ENCODE measurements at places on chromosomes 13 and 19.

DNA sequence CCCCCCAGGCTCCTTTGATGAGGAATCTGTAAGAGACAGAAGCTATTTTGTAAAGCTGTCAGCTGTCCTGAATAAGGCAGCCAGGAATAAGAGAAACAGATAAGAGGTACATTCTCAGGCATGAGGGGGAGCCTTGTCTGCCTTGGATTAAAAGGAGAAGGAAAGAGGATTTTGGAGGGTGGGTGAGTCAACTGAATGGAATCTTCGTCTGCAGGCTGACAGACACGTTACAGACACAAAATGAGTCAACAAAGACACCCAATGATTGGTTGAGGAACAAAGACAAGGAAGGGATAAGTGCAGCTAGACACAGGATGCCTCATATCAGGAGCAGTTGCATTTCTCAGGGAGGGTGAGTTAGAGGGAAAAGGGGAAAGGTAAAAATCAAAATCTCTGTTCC lies 162.5 kb downstream of the OLFM4 start:
- DNase-seq = no peak

DNA sequence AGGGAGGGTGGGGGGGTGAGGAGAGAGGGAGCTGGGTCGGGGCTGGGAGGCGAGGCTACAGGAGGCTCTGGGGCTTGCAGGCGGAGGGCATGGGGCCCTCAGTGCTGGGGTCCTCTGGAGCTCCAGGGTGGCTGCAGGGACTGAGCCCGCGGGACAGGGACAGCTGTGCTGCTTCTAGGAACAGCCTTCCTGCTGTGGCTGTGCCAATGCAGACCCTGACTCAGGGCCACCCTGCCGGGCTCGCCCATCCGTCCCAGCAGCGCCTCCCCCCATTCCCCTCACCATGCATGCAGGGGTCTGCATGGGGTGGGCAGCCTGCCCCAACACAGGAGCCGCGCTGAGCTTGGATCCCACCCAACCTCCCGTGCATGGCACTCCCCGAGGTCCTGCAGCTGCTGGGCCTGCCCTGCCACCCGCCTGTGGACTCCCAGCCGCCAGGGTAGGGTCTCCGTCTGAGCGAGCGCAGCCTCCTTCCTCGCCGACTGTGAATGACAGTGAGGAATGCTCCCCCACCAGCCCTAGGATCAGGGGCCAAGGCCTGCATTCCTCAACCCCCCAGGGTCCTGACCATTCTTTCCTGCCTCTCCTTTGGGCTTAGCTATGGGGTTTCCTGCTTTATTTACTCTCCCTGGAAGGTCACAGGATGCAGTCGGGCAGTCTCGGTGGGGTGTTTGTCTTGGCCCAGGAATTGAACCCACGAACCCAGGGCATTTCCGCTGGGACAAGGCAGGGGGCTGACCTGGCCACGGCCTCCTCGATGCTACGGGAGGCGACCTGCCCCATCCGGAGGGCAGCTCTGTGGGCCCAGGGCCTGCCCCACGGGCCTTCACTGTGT lies 23.4 kb downstream of the CEBPG start:
- DNase-seq = no peak

DNA sequence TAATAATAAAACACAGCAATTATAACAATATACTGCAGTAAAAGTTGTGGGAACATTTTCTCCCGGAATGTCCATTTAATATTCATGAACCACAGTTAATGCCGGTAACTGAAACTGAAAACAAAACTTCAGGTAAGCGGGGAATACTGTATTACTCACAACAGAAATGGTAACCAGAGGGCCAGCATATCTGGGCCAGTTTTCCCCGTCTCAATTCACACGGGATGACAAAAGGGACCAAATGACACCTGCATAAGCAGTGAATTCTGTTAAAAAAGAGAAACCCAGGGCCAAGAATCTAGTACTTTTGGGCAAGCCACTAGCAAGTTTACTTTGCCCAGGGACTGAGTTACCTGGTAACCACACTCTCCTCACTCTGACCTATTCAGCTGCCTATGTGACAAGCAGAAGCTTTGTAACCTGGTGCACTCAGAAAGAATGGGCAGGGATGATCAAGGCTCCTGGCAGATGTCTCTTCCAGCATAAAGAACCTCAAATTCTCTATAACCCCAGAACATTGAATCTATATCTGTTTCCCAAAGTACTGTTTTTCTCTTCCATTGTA lies 1171.2 kb downstream of the DIAPH3 start:
- no peak for DNase-seq

DNA sequence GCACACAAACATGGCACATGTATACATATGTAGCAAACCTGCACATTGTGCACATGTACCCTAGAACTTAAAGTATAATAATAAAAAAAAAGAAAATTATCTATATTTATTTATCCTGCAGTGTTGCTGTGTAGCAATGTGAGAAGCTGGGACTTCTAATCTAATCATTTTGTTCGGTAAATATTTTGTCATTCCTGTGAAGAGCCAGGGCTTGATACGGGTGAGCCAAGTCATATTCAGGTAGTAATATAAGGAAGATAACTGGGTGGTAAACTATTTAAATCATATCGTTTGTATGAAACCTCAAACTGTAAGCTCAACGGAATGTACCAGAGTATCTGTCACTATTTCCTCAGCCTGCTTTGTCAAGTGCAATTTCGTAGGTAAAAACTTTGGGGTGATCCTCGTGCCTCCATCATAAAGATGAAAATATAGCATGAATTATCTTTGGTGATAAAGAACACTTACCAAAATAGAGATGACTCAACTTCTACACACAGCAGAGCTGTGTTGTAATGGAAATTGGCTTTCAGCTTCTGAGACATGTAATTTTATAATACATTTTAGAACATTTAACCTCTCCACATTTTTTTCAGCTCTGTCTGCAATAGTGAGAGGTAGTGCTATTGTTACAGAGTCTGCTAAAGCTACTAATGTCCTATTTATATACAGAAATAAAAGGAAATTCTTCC lies 92.9 kb downstream of the PCDH9 start:
- DNase-seq = no peak

- DNase-seq = no peak
Measured at GRCh38 chr19:46480415-46480814, 9.1 kb upstream of the PNMA8A start.

Data from stimulated activated CD4-positive, alpha-beta T cell treated with anti-CD3 and anti-CD28 coated beads, Interleukin-1b, Interleukin-23, amount 100 ng/mL, for 48 hours (primary cell).